ENCODE measurements at places on chromosomes 4 and X. TPM values are rescaled to one million over a fixed set of nuclear protein-coding genes. Genes with fewer than 3 reads are reported as not detected.

DNA sequence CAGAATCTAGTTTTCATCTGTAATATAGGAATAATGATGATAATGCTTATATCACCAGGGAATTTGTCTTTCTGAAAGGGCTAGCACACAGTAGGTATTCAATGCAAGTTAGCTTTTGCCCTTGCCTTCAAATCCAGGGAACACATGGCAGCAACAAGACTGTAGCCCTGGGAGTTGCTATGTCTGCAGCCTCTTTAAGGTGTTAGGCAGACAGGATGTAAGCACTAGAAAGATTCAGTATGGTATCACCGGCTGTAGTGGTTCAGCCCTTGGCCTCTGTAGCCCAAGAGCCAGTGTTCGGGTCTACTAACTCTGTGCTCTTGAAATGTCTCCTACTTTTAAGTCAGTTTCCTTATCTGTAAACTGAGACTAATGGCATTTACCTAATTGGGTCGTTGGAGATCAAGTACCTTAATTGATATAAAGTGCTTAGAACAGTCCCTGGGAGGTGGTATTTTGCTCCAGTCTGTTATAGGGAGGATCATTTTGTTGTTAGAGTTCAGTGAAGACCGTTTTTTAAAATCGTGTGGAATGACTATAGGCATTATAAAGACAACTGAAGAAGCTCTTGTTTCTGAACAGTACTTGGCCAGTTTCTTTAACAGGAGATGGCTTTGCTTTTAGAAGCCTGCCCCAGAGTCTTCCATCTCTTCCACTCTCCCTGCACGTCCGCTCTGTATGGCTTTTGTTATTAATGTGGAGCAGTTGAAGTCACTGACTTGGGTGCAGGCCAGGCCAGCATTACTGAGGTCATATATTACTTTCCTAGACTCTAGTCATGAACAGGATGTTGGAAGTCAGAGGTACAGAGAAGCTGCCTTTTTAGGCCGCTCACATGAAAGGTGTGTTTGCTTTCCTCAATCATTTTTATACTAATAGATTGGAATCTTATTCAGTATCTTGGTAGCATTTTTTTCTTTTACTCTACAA, 44.8 kb downstream of the GAB1 start:
- peak; percentile 87 for DNase-seq
- H3K27me3 ChIP-seq: no peaks in the 10 kb centered on the region
- no peak overlapping the region for H3K4me3 ChIP-seq
- peaks cover 61% of the 10 kb centered on the region for H3K4me1 ChIP-seq

GRCh38 chrX:136767104-136767941, 13.4 kb downstream of the ARHGEF6 start:
- no peaks in the 10 kb centered on the region for H3K36me3 ChIP-seq
- no peaks in the 10 kb centered on the region for H3K27me3 ChIP-seq
- H3K27ac ChIP-seq: no peak overlapping the region
- peak; percentile 67 for DNase-seq
- peak overlapping the region; percentile 63 for H3K4me3 ChIP-seq
- no peaks in the 10 kb centered on the region for H3K4me1 ChIP-seq

DNA sequence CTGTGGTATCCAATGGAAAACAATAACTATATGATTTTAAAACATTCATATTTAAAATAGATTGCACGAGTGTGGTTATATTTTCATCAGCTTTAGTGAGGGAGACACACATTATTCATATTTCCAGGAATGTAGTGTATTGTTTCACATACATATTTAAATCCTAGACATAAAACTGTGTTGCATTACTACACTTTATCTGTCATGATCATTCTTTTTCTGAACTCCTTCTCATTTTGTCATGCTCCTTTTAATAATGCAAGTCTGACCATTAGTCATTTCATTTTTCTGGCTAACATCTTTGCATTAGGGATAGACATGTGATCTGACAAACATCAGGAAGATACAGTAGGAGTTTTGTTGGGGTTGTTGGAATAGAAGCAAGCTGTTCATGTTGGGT, 1382.7 kb downstream of the PCDH7 start:
- H3K4me1 ChIP-seq: no peaks in the 10 kb centered on the region
- H3K27ac ChIP-seq: no peak overlapping the region
- no peak overlapping the region for H3K4me3 ChIP-seq
- no peaks in the 10 kb centered on the region for H3K27me3 ChIP-seq

DNA sequence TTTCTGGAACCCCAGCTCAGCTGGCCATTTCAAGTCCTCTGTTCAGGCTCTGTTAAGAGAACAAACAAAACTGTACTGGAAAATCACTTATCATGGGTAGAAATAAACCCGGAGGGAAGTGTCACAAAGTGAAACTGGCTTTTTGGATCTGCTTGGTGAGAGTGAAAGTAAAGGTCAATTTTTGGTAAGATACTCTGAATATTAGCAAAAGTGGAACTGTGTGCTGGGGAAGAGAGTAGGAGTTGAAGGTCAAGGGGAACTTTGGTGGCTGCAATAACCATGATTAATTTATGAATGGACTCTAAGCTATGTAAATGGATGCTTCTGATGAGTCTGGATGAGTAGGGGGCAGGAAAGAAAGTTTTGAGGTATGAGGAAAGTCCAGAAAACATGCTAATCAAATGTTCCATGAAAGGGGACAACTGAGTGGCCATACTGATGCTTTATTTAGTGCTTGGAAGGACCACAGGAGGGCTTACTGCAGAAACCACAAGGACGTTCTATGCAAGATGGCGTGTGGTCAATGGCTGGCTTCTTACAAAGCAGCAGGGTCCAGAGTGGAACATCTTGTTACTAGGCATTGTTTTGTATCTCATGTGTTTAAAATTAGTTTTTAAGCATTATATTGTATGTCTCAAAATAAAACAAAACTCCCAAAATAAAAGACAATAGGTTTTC, 36.8 kb upstream of the TNIP3 start:
- H3K27me3 ChIP-seq: no peaks in the 10 kb centered on the region
- no peak for DNase-seq
- H3K4me3 ChIP-seq: no peak overlapping the region
- no peak overlapping the region for H3K27ac ChIP-seq
- H3K4me1 ChIP-seq: peaks cover 2% of the 10 kb centered on the region

The PPP2R2C gene
- not detected for polyA plus RNA-seq

The YY2 gene
- 1.1 TPM for polyA plus RNA-seq

The TNIP2 gene
- 32.7 TPM for polyA plus RNA-seq

The FAM184B gene
- not detected for polyA plus RNA-seq

The REELD1 gene
- not detected for polyA plus RNA-seq
